ENCODE measurements at places on chromosomes 16 and 17.

GRCh38 chr16:27853651-27854050 is 209.9 kb downstream of the GSG1L start:
- no peak for DNase-seq

DNA sequence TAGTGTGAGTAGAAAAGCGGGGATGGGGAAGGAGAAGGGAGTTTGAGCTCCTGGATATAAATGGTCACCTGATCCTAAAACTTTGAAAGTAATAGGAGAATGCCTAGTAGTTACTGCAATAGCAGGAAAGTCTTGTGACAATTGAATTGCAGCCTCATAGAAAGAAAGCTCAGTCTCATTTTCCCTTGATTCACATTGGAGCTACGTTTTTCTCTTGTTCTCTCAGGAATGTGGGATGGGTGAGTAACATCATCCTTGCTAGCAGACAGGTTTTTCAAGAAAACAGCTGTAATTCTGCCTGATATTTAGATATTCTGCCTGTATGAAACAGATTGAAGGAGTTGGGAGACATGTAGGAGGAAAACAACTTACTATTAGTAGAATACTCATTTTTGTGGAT is 25.3 kb downstream of the SF3B3 start:
- DNase-seq: no peak

DNA sequence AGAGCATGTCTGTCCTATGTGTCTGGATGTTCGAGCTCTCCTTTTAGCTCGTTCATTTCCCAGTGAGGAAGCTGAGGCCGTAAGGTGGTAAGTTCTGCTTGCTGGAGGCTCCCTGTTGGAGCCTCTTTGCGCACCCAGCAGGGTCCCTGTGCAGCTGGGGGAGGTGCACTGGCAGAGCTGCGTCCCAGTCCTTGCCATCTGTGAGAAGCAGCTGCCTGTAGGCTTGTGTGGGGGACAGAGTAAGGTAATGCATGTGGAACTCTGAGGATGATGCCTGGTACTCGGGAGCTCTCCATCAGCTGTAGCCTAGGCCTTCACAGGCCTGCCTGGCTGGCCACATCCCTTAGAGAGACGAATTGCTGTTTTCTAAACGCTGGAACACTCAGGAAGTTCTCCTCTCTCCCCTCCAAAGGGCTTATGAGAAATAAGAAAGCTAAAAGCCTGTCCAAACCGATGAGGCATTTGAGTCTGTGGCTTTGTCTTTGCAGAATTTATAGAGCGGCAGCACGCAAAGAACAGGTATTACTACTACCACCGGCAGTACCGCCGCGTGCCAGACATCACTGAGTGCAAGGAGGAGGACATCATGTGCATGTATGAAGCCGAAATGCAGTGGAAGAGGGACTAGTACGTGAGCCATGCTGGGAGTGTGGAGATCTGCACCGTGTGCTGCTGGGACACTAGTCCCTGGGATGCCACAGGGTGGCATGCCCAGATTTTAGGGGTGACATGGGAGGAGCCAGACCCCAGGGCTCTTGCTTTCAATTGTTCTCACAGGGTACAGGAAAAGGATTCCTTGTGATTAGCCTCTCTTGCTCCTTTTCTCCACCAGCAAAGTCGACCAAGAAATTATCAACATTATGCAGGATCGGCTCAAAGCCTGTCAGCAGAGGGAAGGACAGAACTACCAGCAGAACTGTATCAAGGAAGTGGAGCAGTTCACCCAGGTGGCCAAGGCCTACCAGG is 1.6 kb downstream of the NDUFB10 start:
- DNase-seq: no peak

- peak; percentile 48 for DNase-seq
Measured at GRCh38 chr17:78991017-78991738, 11.5 kb upstream of the LGALS3BP start.

- peak; percentile 96 for DNase-seq
Measured at GRCh38 chr17:16516594-16517051, 24.6 kb upstream of the LRRC75A start.

DNA sequence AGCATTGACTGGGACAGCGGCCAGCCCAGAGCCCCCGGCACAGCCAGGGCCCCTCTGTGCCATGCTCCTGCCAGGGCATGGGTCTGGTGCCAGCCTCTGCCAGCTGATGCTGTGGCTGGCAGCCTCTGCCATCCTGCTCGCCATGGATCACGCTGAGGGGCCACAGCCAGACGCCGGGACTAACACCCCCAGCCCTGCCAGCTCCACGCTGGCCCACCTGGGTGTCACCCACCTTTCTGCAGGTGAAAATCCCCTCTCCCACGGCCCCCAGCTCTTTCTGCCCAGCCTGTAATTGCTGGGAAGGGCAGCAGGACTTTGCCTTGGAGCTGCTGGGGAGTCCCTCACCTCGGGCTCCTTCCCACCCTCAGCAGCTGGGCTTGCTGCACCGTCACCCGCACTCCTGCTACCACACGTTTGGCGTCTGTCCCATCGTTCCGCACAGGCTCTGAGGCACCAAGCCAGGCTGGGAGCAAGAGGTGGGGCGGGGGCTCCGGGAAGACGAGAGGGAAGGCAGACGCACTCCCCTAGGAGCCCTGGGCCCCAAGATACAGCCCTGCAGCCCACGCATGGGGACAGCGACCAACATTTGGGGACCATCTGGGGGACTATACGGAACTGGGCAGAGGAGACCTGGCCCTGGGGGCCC is 42.0 kb upstream of the ACSF3 start:
- peak; percentile 86 for DNase-seq

- DNase-seq: no peak
Measured at GRCh38 chr17:28404812-28405570, 1.0 kb downstream of the SLC46A1 start.

Measured in posterior cingulate gyrus (tissue), 11 donors.